GM23338 (cell line): ENCODE measurements at places on chromosomes 12 and 14. TPM values are rescaled to one million over a fixed set of nuclear protein-coding genes. Genes with fewer than 3 reads are reported as not detected.
A peak's percentile ranks its signal among the peaks of the same experiment; 100 is the strongest.

GRCh38 chr12:93341409-93342049, 36.2 kb upstream of the NUDT4 start:
- no peaks in the 10 kb centered on the region for H3K27me3 ChIP-seq
- H3K36me3 ChIP-seq: no peaks in the 10 kb centered on the region
- no peak overlapping the region for H3K4me3 ChIP-seq
- no peak for DNase-seq
- no peaks in the 10 kb centered on the region for H3K4me1 ChIP-seq
- H3K27ac ChIP-seq: no peak overlapping the region

DNA sequence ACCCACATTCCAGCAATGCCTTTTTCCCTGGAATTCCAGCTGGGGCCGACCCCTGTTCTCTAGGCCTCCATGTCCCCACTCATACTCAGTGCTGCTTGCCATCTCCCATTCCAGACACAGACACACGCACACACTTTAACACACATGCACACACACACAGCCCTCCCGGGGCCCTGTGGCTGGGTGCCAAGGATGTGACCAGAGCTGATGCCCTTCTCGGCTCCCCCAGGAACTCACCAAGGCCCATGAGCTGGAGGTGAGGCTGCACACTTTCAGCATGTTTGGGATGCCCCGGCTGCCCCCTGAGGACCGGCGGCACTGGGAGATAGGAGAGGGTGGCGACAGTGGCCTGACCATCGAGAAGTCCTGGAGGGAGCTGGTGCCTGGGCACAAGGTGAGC, 4.3 kb downstream of the PLEKHG6 start:
- peaks cover 3% of the 10 kb centered on the region; the same call in 1 of the 2 replicates for H3K36me3 ChIP-seq
- no peak overlapping the region for H3K4me3 ChIP-seq
- DNase-seq: no peak
- peaks cover 29% of the 10 kb centered on the region for H3K4me1 ChIP-seq

- peaks cover 10% of the 10 kb centered on the region; the same call in 1 of the 2 replicates for H3K27me3 ChIP-seq
- no peaks in the 10 kb centered on the region for H3K4me1 ChIP-seq
- no peak overlapping the region for H3K27ac ChIP-seq
- no peaks in the 10 kb centered on the region for H3K36me3 ChIP-seq
These were observed 2.5 kb upstream of the LPAR5 start for GRCh38 chr12:6638305-6638704.

GRCh38 chr14:104331871-104332605, 193.7 kb downstream of the KIF26A start:
- H3K27me3 ChIP-seq: no peaks in the 10 kb centered on the region
- no peak overlapping the region for H3K4me3 ChIP-seq
- no peaks in the 10 kb centered on the region; the same call in 1 of the 2 replicates for H3K36me3 ChIP-seq
- no peak for DNase-seq
- H3K27ac ChIP-seq: no peak overlapping the region
- H3K4me1 ChIP-seq: no peaks in the 10 kb centered on the region

DNA sequence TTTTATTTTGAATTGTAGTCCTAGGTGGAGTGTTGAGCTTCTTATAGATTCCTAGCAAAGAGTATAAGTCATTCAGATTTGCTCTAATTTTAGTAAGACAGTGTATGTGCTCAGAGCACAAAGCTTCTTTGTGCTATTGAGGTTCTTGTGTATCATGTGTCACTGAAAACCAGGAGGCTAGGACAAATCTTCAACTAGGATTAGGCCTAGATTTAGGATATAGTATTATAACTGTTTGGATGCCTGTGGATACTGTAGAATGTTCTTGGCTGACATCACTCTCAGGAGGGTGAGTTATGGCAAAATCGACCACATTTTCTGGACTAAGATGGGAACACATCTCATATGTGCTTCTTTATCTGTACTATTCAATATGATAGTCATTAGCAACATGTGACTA, 86.5 kb downstream of the DHRS2 start:
- H3K27ac ChIP-seq: no peak overlapping the region
- no peak for DNase-seq
- H3K4me3 ChIP-seq: no peak overlapping the region
- no peaks in the 10 kb centered on the region for H3K36me3 ChIP-seq
- no peaks in the 10 kb centered on the region for H3K27me3 ChIP-seq

DNA sequence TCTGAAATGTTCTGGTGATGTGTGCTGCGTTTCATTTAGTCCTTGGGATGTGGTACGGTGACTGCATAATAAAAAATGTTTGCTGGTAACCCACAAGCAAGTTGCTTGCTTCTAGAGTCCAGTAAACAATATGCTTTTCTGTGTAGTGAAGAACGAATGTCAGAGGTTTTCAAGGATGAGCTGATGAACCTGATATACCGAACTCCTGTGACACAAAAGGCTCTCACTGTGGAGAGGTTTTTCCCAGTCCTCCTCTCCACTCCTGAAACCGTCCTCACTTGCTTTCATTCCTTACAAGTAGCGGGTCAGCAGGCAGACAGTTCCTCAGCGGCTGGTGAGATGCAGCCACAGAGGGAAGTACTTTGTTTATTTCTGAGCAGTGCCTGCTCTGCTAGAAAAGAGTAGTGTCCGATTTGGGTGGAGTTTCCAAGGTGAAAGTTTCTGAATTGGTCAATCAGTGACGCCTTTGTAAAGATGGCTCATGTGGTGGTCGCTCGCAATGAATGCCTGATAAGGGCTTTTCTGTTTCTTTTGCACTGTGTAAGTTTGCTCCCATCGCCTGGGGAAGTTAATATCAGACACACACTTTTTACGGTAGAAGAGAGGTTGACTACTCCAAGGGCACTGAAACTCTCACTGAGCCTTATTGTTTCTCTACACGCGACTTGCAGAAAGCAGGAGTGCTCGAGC, 3.0 kb downstream of the ETV6 start:
- H3K27ac ChIP-seq: peak overlapping the region; percentile 62; the same call in 1 of the 2 replicates
- H3K4me1 ChIP-seq: peaks cover 46% of the 10 kb centered on the region
- peak overlapping the region; percentile 89 for H3K4me3 ChIP-seq
- peak; percentile 18 for DNase-seq
- H3K36me3 ChIP-seq: no peaks in the 10 kb centered on the region

DNA sequence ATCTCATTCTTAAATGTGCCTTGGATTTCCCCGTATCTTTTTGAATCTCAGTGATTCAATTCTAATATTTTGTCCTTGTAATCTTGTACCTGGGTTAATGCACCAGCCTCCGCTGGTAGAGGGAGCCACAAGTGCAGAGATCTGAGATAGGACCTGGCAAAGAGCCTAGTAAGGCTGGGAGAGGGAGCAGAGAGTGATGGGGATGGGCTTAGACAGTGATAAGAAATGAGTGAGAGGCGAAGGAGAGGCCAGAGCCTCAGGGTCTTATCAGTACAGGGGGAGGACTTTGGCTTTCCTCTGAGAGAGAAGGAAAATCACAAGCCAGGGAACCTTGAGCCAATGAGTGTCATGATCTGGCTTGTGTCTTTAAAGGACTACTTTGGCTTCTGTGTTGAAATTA, 30.5 kb upstream of the LMNTD1 start:
- H3K36me3 ChIP-seq: no peaks in the 10 kb centered on the region
- no peaks in the 10 kb centered on the region for H3K27me3 ChIP-seq
- no peaks in the 10 kb centered on the region for H3K4me1 ChIP-seq
- no peak overlapping the region for H3K27ac ChIP-seq
- H3K4me3 ChIP-seq: no peak overlapping the region
- peak; percentile 32 for DNase-seq

DNA sequence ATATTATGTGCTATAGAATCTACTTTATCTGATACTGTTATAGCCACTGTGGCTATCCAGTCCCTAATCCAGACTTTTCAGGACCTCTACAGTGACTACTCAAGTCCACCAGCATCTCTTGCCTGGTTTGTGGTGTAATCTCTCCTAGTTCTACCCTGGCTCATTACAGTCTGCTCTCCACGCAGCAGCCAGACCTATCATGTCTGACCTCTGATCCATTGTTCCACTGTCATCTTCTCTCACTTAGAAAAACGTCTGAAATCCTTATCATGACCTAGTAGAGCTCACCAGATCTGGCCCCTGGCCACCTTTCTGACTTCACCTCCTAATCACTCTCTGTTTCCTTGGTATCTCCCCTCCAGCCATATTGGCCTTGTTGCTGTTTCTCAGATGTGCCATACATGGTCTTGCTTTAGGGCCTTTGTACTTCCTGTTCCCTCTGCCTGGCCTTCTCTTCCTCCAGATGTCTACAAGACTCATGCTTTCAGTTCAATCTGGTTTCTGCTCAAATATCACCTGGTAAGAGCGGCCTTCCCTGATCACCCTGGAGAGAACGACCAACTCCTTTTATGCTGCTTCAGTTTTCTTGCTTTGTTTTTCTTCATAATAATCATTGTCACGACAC, 475.5 kb downstream of the AACS start:
- no peak overlapping the region for H3K4me3 ChIP-seq
- no peak for DNase-seq
- H3K27me3 ChIP-seq: no peaks in the 10 kb centered on the region
- H3K4me1 ChIP-seq: no peaks in the 10 kb centered on the region

DNA sequence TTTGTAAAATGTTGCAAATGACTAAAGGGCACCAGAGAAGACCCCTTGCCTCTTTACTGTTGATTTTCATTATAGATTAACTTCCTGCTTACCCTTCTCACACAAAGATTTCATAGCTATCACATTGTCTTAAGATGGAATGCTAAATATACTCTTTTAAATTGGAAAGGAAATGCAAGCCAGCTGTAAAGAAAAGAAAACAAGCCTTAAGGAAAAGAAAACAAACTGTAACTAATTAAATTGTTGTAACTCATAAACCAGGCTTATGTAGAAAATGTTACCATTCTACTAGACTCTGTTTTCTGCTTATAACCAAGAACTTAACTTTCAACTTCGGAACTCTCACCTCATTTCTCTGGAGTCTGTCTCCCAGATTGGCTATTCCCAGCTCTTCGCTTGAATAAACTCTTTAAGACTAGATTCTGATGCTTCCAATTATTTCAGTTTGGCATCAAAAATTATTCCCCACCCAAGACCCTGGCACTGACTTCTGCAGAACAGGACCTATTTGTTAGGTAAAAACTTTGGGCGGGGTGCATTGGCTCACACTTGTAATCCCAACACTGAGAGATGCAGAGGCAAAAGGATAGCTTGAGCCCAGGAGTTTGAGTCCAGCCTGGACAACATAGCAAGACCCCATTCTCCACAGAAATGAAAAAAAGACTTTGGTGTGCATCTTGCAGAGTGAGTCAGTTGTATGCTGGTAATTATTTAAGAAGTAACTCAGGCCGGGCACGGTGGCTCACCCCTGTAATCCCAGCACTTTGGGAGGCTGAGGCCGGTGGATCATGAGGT, 36.6 kb upstream of the CIT start:
- H3K27me3 ChIP-seq: no peaks in the 10 kb centered on the region
- H3K4me3 ChIP-seq: no peak overlapping the region
- no peaks in the 10 kb centered on the region for H3K36me3 ChIP-seq
- DNase-seq: no peak

DNA sequence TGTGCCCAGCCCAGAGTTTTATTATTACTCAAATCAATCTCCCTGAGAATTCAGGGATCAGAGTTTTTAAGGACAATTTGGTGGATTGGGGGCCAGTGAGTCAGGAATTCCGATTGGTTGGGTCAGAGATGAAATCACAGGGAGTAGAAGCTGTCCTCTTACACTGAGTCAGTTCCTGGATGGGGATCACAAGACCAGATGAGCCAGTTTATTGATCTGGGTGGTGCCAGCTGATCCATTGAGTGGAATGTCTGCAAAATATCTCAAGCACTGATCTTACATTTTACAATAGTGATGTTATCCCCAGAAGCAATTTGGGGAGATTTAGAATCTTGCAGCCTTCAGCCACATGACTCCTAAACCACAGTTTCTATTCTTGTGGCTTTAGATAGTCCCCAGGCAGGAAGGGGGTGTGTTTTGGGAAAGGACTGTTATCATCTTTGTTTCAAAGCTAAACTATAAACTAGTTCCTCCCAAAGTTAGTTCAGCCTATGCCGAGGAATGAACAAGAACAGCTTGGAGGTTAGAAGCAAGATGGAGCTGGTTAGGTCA, 89.1 kb upstream of the CNOT2 start:
- no peaks in the 10 kb centered on the region for H3K27me3 ChIP-seq
- H3K4me1 ChIP-seq: no peaks in the 10 kb centered on the region
- no peak for DNase-seq
- H3K27ac ChIP-seq: no peak overlapping the region
- no peak overlapping the region for H3K4me3 ChIP-seq

EXD2 gene
- 9.9 and 10.3 TPM in 2 replicates for polyA plus RNA-seq

CLEC1B gene
- polyA plus RNA-seq: not detected in 2 replicates

ZC3H14 gene
- 55.8 and 63.2 TPM in 2 replicates for polyA plus RNA-seq
